ENCODE measurements at places on chromosomes 2 and 18.

DNA sequence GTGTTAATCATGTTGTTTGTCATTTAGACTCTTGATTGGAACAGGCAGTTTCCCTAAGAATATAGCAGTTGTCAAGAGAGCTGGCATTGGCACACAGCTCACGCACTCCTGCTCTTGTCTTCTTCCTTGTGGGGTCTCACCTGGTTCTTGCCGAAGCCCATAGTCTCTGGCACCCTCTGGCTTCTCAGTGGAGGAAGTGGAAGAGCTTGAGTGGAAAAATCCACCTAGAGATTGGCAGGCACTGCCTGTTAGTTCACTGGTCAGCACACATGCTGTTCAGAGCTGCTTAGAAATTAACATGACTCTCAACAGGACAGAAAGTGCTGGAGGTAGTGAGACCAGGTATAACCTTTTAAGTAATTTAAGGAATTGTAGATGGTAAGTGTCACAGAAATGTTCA, 28.3 kb downstream of the SCTR start:
- DNase-seq: no peak

DNA sequence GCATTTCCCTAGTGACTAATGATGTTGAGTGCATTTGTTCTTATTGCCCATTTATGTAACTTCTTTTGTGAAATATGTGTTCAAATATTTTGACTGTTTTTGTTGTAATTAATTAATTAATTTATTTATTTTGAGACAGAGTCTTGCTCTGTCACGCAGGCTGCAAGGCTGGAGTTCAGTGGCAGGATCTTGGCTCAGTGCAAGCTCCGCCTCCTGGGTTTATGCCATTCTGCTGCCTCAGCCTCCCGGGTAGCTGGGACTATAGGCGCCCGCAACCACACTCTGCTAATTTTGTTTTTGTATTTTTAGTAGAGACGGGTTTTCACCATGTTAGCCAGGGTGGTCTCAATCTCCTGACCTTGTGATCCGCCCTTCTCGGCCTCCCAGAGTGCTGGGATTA, 71.9 kb downstream of the TAF4B start:
- DNase-seq: no peak

DNA sequence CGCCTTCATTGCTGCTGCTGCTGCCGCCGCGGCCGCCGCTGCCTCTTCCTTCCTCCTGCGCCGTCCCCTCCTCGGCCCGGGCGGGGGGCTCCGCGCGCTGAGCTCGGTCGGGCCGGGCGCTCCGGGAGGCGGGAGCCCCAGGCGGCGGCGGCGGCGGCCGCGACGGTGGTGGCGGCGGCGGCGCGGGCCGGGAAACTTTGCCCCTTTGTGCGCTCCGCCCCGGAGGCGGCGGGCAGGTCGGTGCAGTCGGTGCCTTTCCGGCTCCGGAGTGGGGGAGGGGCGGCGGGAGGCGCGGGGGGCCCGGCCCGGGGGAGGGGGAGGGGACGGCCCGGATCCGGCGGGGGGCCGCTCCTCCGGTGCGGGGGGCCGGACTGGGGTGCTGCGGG, 205 bp downstream of the TET3 start:
- peak; percentile 77 for DNase-seq

- no peak for DNase-seq
Observed at GRCh38 chr2:31874071-31874470, 136.7 kb downstream of the MEMO1 start.

DNA sequence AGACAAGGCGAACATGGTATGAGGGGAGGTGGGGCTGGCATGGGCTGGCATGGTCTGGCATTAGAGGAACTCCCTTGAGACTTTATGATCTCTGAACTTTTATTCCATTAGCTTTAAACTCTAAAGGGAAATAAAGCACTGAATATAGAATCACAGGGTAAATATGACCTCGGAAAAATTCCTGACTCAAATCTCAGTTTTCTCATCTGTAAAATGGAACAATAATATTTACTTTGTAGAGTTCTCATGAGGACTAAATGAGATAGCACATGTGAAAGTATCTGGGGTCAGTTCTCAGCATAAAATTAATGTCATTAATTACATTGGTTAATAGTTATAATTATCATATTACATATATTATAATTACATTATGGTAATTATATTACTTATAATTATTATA, 65.9 kb downstream of the ARHGAP25 start:
- no peak for DNase-seq
